ENCODE measurements at places on chromosomes 4 and X. TPM values are rescaled to one million over a fixed set of nuclear protein-coding genes. Genes with fewer than 3 reads are reported as not detected.

DOK7 gene
- total RNA-seq = 0.34 TPM

PGAM4 gene
- total RNA-seq = 0.17 TPM

DUX4 gene
- not detected for total RNA-seq

NMU gene
- 0.60 TPM for total RNA-seq

SOD3 gene
- not detected for total RNA-seq

CXCL1 gene
- total RNA-seq = 16.6 TPM
